ENCODE measurements at places on chromosomes 3 and 15.

DNA sequence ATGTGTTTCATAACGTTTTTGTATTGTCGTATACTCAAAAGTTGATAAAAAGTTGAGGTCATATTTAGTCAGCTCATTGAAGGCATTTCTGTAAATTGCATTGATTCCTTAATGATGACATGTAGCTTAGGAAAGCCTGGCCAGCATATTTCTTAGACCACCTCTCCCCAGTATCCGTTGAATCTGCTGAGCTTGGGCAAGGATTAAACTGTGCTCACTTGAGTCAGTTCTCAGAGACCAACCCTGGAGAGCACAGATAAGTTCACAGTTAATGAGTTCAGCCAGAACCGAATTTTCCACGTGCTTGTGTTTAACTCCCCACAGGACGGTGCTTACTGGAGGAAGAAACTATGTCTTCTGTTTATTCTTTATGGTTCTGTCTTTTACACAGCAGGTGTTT lies 132.7 kb downstream of the SLC25A26 start:
- DNase-seq: no peak
- H3K27me3 ChIP-seq: no peaks in the 10 kb centered on the region
- no peaks in the 10 kb centered on the region for H3K36me3 ChIP-seq
- H3K27ac ChIP-seq: no peak overlapping the region
- H3K4me1 ChIP-seq: no peaks in the 10 kb centered on the region

GRCh38 chr15:59273234-59273633 lies 66.6 kb downstream of the LDHAL6B start:
- no peak overlapping the region for H3K27ac ChIP-seq
- H3K4me3 ChIP-seq: no peak overlapping the region
- H3K27me3 ChIP-seq: no peaks in the 10 kb centered on the region
- no peaks in the 10 kb centered on the region for H3K4me1 ChIP-seq

GRCh38 chr3:146781059-146781458 lies 175.9 kb upstream of the PLSCR5 start:
- no peaks in the 10 kb centered on the region for H3K36me3 ChIP-seq
- no peak overlapping the region for H3K27ac ChIP-seq
- H3K4me1 ChIP-seq: no peaks in the 10 kb centered on the region
- no peak overlapping the region for H3K4me3 ChIP-seq

- DNase-seq: no peak
- H3K4me3 ChIP-seq: no peak overlapping the region
- no peaks in the 10 kb centered on the region for H3K4me1 ChIP-seq
- H3K36me3 ChIP-seq: no peaks in the 10 kb centered on the region
- H3K27ac ChIP-seq: no peak overlapping the region
Measured at GRCh38 chr3:72574144-72574543, 274.1 kb downstream of the SHQ1 start.

GRCh38 chr15:41893422-41894250 lies at the start of gene SPTBN5:
SPTBN5 (minus strand) TSS chr15:41894053; CDS start chr15:41893497, 556 bp downstream.
- H3K4me1 ChIP-seq: peaks cover 63% of the 10 kb centered on the region
- DNase-seq: no peak
- no peaks in the 10 kb centered on the region for H3K36me3 ChIP-seq
- no peaks in the 10 kb centered on the region for H3K27me3 ChIP-seq
- peak within 1 kb of the TSS; percentile 36 for H3K4me3 ChIP-seq
- peak within 1 kb of the TSS; percentile 85 for H3K27ac ChIP-seq

DNA sequence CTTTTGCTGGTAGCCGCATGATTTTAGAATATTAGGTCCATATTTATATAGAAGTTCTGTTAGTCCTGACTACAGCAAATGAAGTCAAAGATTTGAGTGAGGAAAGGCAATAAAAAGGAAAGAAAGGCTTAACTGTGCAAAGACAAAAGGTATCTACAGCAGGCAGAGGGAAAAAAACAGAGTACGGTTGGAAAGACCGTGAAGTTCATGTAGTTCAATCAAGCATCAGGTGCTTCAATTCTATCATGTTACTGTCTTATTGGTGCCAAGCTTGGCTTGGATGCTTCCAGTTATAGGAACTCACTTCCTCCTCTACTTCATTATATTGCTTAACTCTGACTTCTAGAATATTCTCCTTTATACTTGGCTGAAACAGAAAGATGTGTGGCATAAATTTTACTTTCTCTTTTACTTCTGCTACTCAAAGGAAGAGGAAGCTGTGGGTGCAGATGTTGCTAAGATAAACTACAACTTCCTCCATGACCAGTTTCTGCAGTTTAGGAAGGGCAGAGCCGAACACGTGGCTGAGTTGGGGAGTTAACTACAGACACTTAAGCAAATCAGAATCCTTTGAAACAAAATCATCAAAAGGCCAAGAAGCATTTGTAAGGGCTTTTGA lies 72.6 kb upstream of the ZBED2 start:
- DNase-seq: peak; percentile 50
- H3K36me3 ChIP-seq: peaks cover 13% of the 10 kb centered on the region
- H3K4me3 ChIP-seq: peak overlapping the region; percentile 41
- no peaks in the 10 kb centered on the region for H3K27me3 ChIP-seq
- H3K4me1 ChIP-seq: peaks cover 40% of the 10 kb centered on the region
- H3K27ac ChIP-seq: peak overlapping the region; percentile 86

DNA sequence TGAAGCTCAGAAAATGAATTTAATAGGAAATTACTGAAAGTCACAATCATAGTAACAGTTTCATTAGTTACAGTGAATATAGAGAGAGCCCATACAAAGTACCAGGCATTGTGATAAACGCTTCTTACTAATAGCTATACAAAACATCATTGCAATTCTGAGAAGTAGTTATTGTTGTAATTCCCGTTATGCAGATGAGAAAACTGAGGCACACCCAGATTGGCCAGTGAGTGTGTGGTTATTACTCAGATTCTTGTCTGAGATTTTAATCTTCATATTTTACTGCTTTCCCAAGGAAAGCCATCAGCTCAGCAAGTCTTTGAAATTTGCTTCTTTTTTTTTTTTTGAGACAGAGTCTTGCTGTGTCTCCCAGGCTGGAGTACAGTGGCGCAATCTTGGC lies 14.3 kb downstream of the FLNB start:
- H3K4me1 ChIP-seq: peaks cover 20% of the 10 kb centered on the region
- no peak overlapping the region for H3K4me3 ChIP-seq
- H3K27ac ChIP-seq: no peak overlapping the region
- no peaks in the 10 kb centered on the region for H3K27me3 ChIP-seq
- no peak for DNase-seq
- no peaks in the 10 kb centered on the region for H3K36me3 ChIP-seq

DNA sequence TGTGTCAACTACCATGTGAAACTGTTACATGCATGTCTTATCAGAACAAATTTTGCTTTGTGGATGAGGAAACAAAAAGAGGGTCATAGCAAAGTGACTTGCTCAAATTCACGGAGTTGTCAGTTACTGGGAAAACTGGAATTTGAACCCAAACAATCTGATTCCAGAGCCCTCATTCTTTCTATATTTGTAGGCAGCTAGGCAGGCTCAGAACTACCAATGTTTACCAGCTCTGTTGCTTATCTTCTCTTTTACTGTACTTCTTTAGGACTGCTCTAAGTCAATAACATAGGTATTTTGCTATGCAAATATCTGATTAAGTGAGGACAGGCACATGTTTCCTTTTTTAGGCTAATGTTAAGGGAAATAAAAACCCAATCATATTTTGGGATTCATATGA lies 450.5 kb downstream of the ZPLD1 start:
- H3K27me3 ChIP-seq: no peaks in the 10 kb centered on the region
- H3K4me3 ChIP-seq: no peak overlapping the region
- H3K27ac ChIP-seq: no peak overlapping the region
- no peaks in the 10 kb centered on the region for H3K4me1 ChIP-seq

DNA sequence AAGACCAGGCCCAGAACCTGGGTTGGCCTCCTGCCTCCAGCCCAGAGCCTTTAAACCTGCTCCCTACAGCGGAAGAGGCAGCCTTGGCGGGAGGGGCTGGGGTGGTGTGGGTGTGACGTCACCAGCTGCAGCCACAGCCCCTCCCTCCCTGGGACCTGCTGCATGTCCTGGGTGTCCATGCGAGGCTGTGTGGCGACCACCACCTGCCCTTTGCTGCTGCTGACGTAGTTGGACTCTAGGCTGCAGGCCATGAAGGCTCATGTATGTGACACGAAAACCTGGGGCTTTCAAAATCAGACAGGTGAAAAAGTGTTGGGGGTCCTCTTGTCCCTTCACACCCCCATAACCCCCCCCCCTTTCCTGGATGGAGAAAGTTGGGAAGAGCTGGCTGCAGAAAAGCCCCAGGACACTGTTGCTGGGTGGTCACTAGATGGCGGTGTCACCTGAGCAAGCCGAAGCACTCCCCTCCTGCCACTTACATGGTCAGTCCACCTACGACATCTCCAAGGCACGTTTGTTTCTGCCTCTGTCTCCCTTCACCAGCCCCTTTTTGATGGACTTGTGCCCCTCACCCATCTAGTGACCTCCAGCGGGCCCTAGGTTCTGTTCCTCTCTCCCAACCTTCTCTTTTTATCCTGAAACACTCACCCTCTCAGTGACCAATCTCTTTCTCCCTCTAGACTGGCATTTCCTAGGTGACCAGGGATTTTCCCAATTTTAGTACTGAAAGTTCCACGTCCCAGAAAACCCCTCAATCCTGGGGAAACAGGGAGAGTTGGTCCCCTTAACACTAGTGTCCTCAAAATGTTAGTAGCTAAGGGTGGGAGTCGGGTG lies 35.2 kb downstream of the SLC6A20 start:
- H3K36me3 ChIP-seq: no peaks in the 10 kb centered on the region
- H3K4me1 ChIP-seq: peaks cover 6% of the 10 kb centered on the region
- H3K27me3 ChIP-seq: no peaks in the 10 kb centered on the region

- no peaks in the 10 kb centered on the region for H3K4me1 ChIP-seq
- no peak for DNase-seq
- H3K4me3 ChIP-seq: no peak overlapping the region
- no peaks in the 10 kb centered on the region for H3K36me3 ChIP-seq
- no peaks in the 10 kb centered on the region for H3K27me3 ChIP-seq
- H3K27ac ChIP-seq: no peak overlapping the region
Measured at GRCh38 chr3:139846729-139847128, 88.3 kb upstream of the CLSTN2 start.

GRCh38 chr15:66959875-66960274 lies 105.5 kb upstream of the SMAD3 start:
- H3K4me3 ChIP-seq: no peak overlapping the region
- no peaks in the 10 kb centered on the region for H3K36me3 ChIP-seq
- no peak overlapping the region for H3K27ac ChIP-seq
- no peak for DNase-seq

- no peaks in the 10 kb centered on the region for H3K36me3 ChIP-seq
- no peak for DNase-seq
- H3K27ac ChIP-seq: no peak overlapping the region
- no peaks in the 10 kb centered on the region for H3K4me1 ChIP-seq
- H3K4me3 ChIP-seq: no peak overlapping the region
Measured at GRCh38 chr3:61483997-61484396, 77.4 kb upstream of the PTPRG start.

DNA sequence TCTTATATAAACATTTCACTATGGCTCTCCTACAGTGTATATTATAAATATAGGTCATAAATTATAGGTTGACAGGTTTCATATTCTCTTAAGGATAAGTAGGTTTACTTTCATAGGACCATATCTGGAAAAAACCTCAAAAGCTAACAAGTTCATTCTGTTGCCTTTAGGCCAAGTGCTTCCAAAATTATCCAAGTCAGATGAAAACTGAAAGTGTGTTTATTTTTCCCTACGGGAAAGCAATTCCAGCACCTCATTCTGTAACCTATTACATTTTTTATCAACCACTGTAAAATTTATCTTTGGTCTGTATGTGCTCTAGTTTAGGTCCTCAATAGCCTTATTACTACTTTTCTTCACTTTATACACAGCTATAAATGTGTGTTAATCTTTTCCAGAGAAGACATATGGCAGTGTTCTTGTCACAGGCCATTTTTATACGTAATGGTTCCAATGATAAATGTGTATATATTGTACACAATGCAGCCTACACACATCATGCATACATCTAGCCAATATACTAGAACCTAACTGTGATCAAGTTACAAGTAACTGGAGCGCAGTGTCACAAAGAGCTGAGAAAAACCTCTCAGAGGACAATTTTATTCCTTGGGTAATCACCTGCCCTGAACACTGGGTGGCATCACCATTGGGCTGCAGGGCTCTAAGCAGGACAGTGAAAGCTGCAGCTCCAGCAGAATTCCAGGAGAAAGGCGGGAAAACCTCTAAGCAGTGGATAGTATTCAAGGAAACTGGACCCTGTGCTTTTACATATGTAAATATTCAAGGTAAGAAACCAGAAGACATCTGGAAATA lies 251.3 kb downstream of the CTNNB1 start:
- H3K36me3 ChIP-seq: no peaks in the 10 kb centered on the region
- H3K4me3 ChIP-seq: no peak overlapping the region
- no peak for DNase-seq
- H3K27me3 ChIP-seq: no peaks in the 10 kb centered on the region
- H3K27ac ChIP-seq: no peak overlapping the region

- H3K4me3 ChIP-seq: no peak overlapping the region
- no peak overlapping the region for H3K27ac ChIP-seq
- no peaks in the 10 kb centered on the region for H3K4me1 ChIP-seq
- H3K36me3 ChIP-seq: no peaks in the 10 kb centered on the region
- H3K27me3 ChIP-seq: no peaks in the 10 kb centered on the region
Measured at GRCh38 chr3:40557575-40558161, 32.9 kb downstream of the ZNF621 start.

GRCh38 chr3:107028626-107029025 lies 348.6 kb upstream of the CCDC54 start:
- no peak overlapping the region for H3K4me3 ChIP-seq
- DNase-seq: no peak
- no peaks in the 10 kb centered on the region for H3K4me1 ChIP-seq
- no peak overlapping the region for H3K27ac ChIP-seq

- peaks cover 30% of the 10 kb centered on the region for H3K4me1 ChIP-seq
- no peak overlapping the region for H3K4me3 ChIP-seq
- no peaks in the 10 kb centered on the region for H3K27me3 ChIP-seq
- DNase-seq: no peak
- H3K36me3 ChIP-seq: peaks cover 9% of the 10 kb centered on the region
- H3K27ac ChIP-seq: no peak overlapping the region
Measured at GRCh38 chr3:5136211-5136918, 14.3 kb downstream of the ARL8B start.

DNA sequence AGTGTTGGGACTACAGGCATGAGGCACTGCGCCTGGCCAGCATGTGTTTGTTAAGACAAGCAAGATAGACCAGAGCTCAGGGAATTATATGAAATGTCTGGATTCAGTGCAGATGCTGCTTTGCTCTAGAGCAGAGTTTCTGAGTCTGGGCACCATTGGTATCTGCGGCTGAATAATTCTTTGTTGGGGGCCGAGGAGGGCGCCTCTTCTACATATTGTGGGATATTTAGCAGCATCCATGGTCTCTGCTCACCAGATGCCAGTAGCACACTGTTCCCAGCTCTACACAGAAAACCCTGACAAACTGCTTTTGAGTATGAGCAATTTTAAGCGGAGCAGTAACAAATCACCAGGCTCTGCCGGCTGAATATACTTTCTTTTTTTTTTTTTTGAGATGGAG lies 3.6 kb upstream of the LDHAL6B start:
- H3K27ac ChIP-seq: no peak overlapping the region
- no peak for DNase-seq
- no peaks in the 10 kb centered on the region for H3K4me1 ChIP-seq
- H3K36me3 ChIP-seq: no peaks in the 10 kb centered on the region
- no peak overlapping the region for H3K4me3 ChIP-seq
- H3K27me3 ChIP-seq: no peaks in the 10 kb centered on the region

DNA sequence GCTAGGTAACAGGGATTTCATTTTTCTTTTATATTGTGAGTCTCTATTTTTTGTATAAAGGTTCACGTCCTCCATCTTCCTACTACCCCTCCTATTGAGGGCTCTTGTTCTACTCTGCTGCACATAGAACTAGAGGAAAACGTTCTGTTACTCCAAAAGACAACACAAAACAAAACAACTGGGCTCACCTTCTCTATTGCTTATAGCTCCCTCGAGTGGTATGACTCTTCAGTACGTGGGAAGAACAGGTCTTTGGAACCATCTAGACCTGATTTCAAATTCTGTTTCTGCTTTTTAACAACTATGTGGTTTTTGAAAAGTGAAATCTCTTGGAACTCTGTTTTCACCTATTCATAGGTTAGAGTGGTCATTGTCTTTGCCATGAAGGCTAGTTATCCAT lies 515.3 kb downstream of the SOX2 start:
- no peaks in the 10 kb centered on the region for H3K4me1 ChIP-seq
- H3K36me3 ChIP-seq: no peaks in the 10 kb centered on the region
- no peaks in the 10 kb centered on the region for H3K27me3 ChIP-seq
- H3K4me3 ChIP-seq: no peak overlapping the region

Data from CD4-positive, alpha-beta T cell (primary cell).